SK-N-SH treated with all-trans-retinoic acid at 6 μM for 48 hours (cell line): ENCODE measurements at places on chromosomes 7 and 10.
A peak's percentile ranks its signal among the peaks of the same experiment; 100 is the strongest.

DNA sequence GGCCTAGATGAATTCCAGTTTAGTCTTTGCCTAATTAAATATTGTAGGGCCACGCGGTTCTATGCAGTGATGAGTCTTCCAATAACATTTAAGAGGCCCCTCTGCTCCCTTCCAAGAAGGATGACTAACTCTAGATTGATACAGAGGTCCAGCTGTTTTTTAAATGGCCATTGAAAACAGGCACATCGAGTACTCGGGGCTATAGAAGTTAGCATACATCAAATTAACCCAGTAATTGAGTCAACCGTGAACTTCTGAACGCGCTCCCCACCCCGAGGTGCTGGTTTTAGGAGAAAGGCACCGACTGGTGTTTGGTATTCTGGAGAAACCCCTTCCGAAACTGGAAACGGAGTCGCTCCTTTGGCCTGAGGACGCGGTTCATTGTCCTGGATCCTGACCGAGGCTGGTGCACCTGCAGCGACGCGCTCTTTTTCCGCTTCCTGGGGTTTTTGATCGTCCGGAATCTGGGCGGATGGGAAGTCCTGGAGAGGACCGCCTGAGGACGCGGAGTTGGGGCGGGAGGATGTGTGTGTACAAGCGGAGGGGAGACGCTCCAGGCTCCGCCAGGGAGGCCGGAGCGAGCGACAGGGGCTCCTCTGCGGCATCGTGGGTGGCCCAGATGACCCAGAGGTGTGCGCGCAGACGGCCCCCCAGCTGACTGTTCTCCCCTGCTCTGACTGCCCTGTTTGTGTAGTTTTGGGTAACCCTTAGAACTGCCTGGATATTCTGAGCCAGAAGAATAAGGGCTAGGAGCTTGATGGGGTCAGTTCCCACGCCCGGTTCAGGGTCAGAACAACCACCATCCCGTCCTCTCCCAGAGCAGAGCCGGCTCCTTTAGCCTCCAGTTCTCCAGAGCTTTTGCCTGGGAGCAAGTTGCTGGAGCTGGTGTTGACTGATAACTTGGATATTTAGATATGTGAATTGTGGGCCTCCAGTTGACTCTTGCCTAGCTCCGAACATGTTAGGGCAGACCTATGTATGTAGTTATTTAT is 711 bp downstream of the FAM221A start:
- peak; percentile 81 for ATAC-seq

DNA sequence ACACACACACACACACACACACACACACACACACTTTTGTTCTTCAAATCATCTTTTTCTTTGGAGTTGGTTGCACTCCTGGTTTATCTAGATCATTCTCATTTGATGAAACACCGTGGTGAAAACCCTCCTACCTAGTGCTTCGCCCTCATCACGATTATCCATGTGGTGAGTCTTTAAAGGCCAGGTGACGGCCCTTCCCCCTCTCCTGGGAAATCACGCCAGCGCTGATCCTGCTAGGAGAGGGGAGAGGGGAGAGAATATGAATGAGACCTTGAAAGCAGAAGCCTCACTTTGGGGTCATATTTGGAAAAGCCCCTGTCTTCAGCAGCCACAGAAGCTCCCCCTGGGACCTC is 103.9 kb upstream of the LRRC4 start:
- ATAC-seq: no peak

DNA sequence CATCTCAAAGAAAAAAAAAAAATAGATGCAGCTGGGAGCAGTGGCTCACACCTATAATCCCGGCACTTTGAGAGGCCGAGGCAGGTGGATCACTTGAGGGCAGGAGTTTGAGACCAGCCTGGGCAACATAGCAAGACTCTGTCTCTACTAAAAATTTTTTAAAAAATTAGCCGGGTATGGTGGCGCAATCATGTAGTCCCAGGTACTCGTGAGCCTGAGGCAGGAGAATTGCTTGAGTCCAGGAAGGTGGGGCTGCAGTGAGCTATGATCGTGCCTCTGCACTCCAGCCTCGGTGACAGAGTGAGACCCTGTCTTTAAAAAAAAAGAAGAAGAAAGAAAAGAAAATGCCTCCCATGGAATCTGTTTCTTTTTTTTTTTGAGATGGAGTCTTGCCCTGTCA is 31.9 kb downstream of the GTF2IRD1 start:
- ATAC-seq: no peak

GRCh38 chr7:116578526-116578925 is 53.7 kb downstream of the CAV1 start:
- no peak for ATAC-seq

GRCh38 chr7:72706521-72706920 is 121.5 kb downstream of the TYW1B start:
- ATAC-seq: no peak

DNA sequence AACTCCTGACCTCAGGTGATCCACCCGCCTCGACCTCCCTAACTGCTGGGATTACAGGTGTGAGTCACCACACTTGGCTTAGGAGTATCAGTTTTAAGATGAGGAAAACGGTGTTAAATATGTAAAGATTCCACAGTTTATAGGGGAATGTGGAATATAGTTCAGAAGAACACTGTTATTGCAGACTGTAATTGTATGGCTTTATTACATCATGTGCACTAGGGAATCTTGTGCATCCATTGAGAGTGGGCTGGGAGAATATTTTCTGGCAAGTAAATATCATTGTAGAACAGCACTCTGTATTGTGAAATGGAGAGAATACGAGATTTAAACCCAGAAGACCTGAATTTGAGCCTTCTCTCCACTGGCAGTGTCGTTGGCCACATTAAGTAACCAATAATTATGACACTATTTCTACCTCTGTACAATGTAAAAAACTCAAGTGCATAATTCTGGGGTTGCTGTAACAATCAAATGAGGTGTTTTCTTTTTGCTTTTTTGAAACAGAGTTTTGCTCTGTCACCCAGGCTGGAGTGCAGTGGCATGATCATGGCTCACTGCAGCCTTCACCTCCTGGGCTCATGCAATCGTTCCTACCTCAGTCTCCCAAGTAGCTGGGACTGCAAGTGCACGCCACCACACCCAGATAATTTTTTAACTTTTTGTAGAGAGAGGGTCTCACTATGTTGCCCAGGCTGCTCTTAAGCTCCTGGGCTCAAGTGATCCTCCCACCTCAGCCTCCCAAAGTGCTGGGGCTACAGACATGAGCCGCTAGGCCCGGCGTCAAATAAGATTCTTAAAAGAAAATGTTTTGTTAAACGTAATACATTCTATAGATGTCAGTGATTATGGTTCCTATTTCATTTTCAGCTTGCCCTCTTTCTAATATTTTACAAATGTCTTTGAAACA is 12.0 kb upstream of the PARD3 start:
- ATAC-seq: no peak

GRCh38 chr7:45028920-45029344 is 28.9 kb downstream of the CCM2 start:
- ATAC-seq: no peak

- no peak for ATAC-seq
Measured at GRCh38 chr10:8712656-8713055, 658.2 kb downstream of the GATA3 start.

DNA sequence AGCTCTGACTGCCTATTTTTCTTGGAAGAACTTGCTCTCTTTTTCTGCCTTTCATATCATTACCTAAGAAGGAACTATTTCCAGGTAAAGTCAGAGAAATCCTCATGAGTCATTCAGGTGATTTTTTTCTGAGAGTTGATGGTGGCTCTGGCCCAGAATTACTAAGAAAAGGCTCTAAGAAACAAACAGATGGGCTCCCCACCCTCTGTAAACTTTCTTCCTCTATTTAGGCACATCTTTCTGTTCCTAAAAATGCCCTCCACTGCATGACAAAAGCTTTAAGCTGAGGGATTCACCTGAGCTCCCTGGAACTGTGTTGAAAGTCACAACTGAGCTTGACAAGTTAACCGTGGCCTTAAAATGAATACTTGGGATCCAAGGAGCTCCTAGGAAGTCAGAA is 1.6 kb downstream of the OLAH start:
- ATAC-seq: no peak

GRCh38 chr10:103519798-103520197 is 26.3 kb downstream of the NEURL1 start:
- no peak for ATAC-seq

DNA sequence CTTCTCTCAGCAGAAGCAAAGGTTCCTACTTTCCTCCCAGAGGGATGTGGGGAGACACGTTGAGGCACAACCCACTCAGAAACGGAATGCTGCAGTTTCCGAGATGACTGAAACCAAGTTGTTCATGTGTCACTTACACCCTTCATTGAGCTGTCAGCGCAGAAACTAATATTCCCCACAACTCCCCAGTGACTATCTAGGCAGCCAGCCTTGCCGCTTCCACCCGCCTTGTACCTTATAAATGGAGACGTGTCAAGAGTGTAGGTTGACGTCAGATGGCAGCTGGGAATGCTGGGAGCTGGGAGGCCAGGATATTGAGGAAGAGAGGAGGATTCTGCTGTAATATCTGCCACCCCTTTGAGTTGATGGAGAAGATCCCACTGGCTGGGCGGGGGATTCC is 15.1 kb downstream of the GPR26 start:
- no peak for ATAC-seq

DNA sequence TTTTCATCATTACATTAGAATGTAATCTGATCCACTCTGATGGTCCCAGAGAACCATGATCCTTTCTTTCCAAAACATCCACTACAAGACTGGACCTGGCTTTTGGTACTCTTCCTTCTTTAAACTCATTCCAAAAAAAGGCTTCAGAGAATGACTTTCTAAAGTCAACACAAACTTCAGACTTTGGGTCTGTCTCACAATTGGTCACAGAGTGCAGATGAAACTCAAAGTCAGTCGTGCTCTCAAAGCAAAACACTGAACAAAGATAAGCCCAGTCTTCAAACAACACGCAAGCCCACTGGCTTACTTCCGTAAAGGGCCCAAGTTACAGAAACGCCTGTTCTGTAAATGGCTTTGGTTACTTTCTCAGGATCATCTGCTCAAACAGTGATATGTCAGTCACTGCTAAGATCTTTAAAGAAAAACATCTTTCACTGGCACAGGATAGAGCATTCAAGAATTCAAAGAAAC is 250.9 kb upstream of the MKLN1 start:
- ATAC-seq: peak; percentile 5

- peak; percentile 95 for ATAC-seq
Measured at GRCh38 chr7:33250421-33250871, 121.1 kb downstream of the BBS9 start.

- no peak for ATAC-seq
Measured at GRCh38 chr10:86536294-86536861, 14.8 kb upstream of the WAPL start.

- ATAC-seq: no peak
Measured at GRCh38 chr10:75857269-75857846, 425.9 kb downstream of the LRMDA start.

GRCh38 chr10:122911889-122912484 is 1.6 kb downstream of the FAM24A start:
- peak; percentile 84 for ATAC-seq

DNA sequence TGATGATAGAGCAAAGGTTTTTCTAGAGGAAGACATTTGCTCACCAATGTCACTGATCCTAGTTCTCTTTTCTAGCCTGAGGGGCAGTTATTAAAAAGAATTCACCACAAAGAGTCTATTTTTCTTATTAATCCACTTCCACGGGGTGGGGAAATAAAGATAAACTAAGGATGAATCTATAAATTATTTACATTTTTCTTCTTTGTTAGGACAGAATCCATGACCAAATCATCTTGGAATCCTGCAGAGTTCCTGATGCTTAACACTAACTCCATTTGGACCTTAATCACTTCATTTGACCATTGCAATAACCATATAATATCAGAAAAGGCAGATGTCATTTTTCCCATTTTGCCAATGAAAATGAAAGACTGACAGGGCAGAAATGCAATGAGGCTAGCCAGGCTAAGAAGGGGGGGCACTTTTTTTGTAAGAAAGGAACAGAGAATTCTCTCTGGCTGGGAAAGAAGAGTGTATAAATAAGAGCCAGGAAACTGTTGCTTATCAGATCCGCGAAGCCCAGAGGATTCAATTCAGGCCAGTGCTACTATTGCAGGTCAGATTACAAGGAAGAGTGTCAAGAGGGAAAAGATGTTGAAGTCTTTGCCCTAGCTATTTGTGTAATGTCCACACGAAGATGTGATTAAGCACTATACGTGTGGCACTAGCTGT is 433.2 kb downstream of the TNS3 start:
- no peak for ATAC-seq

DNA sequence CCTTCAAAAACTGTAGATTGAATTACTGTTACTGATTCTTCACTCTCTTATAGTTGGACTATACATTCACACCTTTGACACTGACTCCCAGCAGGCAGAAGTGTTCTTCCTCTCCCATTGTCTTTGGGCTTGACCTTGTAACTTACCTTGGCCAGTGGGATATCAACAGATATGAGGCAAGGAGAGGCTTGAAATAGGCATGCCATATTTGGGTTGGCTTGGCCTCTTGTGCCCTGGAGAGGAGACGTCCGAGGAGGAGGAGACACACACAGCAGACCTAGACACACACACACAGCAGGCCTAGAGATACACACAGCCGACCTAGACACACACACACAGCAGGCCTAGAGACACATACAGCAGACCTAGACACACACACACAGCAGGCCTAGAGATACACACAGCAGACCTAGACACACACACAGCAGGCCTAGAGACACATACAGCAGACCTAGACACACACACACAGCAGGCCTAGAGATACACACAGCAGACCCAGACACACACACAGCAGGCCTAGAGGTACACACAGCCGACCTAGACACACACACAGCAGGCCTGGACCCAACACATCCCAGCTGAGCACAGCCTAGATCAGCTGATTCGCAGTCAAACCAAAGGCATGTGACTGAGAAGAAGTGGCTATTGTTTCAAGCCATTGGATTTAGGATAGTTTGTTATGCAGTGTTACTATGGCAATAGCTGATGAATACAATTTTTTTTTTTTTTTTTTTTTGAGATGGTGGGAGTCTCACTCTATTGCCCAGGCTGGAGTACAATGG is 12.5 kb upstream of the GNA12 start:
- no peak; the same call in 2 of the 3 replicates for ATAC-seq

DNA sequence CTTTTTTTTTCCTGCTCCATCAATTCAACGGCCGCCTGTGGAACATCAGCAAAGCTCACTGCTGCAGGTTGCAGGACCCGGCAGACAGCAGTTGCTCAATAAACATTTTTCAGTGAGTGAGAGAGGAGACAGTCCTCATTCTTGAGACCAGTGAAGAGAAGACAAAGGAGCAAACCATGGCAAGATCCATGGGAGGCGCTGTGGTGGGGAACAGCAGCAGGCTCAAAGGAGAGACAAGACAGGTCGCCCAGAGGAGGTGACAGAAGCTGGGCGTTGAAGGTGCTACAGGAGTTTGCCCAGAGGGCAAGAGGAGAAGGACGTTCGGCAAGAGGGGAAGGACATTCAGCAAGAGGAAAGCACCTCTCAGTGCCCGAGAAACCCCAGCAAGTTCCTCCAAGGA is 74.5 kb upstream of the FGFR2 start:
- ATAC-seq: no peak
